ENCODE measurements at places on chromosomes 11 and 22. TPM values are rescaled to one million over a fixed set of nuclear protein-coding genes. Genes with fewer than 3 reads are reported as not detected.
A peak's percentile ranks its signal among the peaks of the same experiment; 100 is the strongest.

The CCND1 gene
- total RNA-seq = 372 TPM

The LYVE1 gene
- total RNA-seq = not detected

GRCh38 chr11:10487002-10487647, 32.1 kb downstream of the AMPD3 start:
- peak; percentile 11 for DNase-seq

DNA sequence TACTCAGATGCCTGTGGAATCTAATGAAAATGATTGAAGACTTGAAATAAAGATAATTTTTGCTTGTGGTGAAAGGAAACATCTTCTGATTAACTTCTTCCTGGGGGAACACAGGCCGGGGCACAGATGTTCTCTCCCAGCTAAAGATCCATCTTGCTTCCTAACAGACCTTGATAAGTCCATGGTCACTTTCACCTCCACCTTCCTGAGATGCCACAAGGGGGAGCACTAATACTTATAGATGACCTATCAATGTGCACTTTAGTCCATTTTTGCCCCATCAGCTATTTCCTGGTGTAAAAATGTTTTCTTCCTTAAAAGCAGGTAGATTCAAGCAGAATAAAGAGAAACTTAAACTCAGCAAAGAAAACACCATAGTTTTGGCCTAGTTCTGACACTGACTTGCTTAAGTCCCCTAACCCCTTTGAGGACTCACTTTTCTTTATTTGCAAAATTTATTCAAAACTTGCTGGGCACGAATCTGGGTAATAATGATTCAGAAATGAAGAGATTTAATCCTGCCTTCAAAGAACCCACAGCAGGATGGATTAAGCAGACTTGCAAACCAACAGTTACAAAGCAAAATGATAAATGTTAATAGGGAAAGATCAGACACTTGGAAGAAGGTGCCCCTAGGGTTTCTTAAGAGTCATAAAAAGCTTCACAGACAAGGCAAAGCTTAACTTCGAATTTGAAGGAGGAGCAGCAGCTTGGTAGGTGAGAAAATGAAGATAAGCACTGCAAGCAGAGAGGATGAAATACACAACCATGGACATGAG, 158.7 kb downstream of the RAB38 start:
- peak; percentile 56 for DNase-seq

- no peak for DNase-seq
Measured at GRCh38 chr11:96333191-96333719, 9.7 kb downstream of the MAML2 start.

DNA sequence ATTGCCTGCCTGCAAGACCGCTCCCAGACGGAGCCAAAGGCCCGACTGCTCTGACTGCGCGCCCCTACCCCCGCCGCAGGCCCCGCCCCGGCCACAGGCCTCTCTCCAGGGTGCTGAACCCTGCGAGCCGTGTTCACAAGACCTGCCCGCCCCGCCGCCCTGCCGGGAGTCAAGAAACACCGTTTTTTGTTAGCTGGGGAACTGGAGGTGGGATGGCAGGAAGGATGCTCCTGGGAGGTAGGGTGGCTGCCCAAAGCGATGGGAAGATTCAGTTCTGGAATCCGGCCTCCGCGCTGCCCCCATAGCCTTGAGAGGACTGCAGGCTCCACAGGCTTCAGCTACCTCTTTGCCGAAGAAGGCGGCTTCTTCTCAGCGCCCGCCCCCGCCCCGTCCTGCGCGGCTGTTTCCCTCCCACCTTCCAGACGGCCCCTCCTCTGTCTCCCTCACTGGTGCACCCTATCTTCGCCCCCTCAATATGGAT, 2.7 kb upstream of the PDE2A start:
- DNase-seq = peak; percentile 94

DNA sequence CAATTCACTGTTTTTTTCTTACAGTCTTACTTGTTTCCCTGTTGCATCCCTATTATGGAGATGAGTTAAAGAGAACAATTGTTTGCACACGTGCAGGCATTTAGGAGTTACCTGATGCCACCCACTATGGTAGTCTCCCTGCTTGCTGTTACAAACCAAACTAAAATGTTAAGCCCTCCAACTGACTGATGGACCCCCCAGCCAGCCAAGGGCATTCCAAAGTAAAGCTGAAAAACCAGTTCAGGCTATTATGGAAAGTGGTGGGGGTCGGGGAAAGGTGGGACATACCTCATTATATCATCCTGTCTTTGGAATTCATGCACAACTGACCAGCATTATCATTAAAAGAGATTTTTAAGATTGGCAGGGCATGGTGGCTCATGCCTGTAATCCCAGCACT, 47.0 kb upstream of the GNAZ start:
- no peak for DNase-seq

GRCh38 chr11:125579811-125580210, 10.5 kb downstream of the EI24 start:
- DNase-seq = no peak

Measured in H9 (cell line).